Breast epithelium (tissue), 4 donors: ENCODE measurements at places on chromosomes 4 and X. TPM values are rescaled to one million over a fixed set of nuclear protein-coding genes. Genes with fewer than 3 reads are reported as not detected.

KLHL4 gene
- total RNA-seq, result 2.1 TPM

H2BW2 gene
- total RNA-seq, result not detected

- H3K27me3 ChIP-seq, result no peaks in the 10 kb centered on the region
- H3K27ac ChIP-seq, result no peak overlapping the region
- no peak overlapping the region for H3K4me3 ChIP-seq
These were observed 62.4 kb downstream of the ATXN3L start for GRCh38 chrX:13257223-13258051.

DNA sequence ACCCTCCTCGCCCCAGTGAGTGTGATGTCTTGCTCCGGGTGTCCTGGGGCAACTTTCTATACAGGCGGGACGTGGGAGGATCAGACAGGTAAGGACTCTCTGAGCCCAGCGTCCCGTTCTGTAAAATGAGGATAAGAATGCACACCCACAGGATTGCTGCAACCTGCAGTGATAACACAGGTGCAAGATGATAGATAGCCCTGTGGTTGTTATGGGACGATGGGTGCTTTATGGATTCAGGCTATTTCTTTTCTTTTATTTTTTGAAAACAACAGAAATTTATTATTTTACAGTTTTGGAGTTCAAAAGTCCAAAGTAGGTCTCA is 28.6 kb downstream of the BEX3 start:
- no peak for DNase-seq
- H3K36me3 ChIP-seq, result no peaks in the 10 kb centered on the region
- H3K27me3 ChIP-seq, result no peaks in the 10 kb centered on the region
- H3K4me3 ChIP-seq, result peak overlapping the region; percentile 49
- H3K27ac ChIP-seq, result no peak overlapping the region
